ENCODE measurements at places on chromosomes 3 and 15.

DNA sequence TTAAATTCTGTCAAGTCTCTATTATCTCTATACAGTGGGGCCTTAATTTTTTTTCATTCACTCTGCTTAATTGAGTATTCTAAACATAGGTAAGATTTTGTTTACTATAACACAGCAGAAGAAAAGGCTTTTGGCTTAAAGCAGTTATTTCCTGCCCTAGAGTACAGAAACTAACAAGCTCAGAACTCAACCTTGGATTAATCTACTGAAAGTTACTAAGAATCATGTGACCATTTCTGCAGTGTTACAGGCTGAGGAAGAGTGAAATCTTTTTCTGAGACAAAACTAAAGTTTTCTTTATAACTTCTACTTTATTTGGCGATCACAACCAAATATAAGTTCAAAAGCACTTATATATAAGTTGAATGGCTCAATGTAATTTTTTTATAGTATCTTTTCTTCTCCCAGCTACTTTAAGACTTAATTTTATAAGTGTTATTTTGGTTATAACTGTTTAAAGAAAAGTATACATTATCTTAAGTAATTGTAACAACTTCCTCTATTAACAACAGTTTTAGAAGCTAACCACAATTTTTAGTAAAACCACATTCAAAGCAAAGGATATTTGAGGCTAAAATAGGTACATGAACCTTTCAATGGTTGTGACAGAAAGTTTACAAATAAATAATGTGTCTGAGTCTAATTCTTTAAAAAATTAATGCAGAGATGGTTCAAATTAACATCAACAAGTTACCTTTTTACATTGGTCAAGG lies 240.6 kb upstream of the NAALADL2 start:
- no peak for DNase-seq

GRCh38 chr3:36696799-36697198 lies 67.6 kb downstream of the DCLK3 start:
- DNase-seq: no peak

GRCh38 chr3:19074257-19074900 lies 73.9 kb upstream of the KCNH8 start:
- no peak for DNase-seq

GRCh38 chr3:25573386-25574171 lies 91.1 kb downstream of the TOP2B start:
- no peak for DNase-seq

- no peak for DNase-seq
Observed at GRCh38 chr3:112459750-112460149, 39.5 kb downstream of the BTLA start.

GRCh38 chr3:123084738-123085237 lies 18.0 kb downstream of the PDIA5 start:
- no peak for DNase-seq

GRCh38 chr15:39931615-39932014 lies 2.3 kb upstream of the EIF2AK4 start:
- DNase-seq: no peak

- DNase-seq: no peak
Observed at GRCh38 chr15:58440158-58440910, 8.5 kb downstream of the LIPC start.

- no peak for DNase-seq
Observed at GRCh38 chr3:151379083-151379734, 5.3 kb downstream of the P2RY12 start.

DNA sequence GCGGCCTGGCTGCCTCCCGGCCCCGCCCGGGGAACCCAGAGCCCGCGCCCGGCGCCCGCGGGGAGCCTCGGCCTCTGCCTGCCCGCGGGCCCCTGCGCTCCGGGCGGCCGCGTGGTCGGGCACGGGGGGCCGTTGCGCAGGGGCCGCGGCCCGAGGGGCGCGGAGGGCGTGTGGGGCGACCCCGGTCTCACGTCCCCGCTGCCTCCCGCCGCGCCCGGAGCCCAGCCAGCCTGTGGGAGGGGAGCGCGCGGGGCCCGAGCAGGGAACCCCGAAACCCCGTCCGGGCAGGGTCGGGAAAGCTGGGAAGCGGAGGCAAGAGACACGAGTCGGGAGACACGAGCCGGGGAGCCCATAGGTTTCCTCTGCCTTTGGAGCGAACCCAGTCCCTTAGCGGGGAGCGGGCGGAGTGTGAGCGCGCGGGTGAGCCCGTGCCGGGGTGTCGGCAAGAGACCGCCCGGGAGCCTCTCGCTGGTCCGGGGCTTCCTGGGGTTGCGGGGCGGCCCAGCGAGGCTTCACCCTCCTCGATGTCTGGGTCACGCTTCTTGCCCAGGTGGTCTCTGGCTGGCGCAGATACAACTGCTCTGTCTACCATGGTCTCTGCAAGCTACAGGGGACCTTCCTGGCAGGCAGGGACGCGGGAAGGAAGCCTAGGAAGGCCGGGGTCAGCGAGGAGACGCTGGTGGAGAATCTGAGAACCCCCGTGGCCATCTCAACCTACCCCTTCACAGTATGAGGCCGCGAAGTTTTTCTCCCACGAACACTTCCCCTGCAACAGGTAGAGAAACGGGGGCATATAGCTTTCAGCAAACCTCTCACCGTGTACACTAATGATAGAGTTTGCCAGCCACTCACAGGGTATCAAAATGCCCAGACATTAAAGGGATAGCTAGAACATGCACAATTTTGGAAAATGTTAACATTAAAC lies 586 bp downstream of the LRRK1 start:
- DNase-seq: no peak

DNA sequence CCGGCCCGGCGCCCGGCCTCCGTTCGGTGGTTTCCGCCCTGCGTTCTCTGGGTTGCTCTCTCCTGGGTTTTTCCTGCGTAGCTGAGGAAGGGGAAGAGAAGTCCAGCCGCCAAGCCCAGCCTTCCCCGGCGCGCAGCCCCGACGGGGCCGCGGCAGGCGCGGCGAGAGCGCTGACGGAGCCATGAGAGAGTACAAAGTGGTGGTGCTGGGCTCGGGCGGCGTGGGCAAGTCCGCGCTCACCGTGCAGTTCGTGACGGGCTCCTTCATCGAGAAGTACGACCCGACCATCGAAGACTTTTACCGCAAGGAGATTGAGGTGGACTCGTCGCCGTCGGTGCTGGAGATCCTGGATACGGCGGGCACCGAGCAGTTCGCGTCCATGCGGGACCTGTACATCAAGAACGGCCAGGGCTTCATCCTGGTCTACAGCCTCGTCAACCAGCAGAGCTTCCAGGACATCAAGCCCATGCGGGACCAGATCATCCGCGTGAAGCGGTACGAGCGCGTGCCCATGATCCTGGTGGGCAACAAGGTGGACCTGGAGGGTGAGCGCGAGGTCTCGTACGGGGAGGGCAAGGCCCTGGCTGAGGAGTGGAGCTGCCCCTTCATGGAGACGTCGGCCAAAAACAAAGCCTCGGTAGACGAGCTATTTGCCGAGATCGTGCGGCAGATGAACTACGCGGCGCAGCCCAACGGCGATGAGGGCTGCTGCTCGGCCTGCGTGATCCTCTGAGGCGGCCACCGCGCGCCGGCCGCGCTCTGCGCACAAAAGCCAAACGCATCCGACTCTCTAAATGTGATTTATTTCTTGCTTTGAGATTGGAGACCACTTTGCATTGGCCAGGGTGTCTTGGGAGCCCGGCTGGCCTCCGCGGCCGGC lies 727 bp downstream of the RAP2B start:
- peak; percentile 17 for DNase-seq

DNA sequence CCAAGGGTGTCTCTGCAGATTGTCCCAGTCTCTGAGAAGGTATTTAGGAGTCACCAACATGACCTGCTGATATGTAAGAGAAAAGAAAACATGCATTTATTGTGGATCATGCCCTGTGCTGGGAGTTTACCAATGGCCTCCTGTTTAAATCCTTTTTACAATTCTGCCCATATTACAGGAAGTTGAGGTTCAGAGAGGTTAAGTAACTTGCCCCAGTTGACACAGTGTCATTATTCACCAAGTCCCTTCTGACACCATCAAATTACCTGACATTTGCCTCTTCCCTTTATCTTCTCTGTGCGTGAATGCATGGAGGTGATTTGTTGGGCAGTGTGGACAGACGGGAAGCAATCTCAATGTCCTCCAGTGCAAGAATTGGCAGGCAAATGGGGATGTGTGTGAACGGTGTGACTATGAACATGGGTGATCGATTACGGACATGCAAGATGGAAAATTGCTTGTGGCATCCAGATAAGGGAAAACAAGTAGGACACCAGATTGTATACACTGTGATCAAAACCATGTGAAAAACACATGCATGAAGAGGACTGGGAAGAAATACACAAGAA lies 27.3 kb downstream of the ZNF710 start:
- no peak for DNase-seq

- no peak for DNase-seq
Observed at GRCh38 chr3:74287557-74287956, 326.9 kb downstream of the CNTN3 start.

DNA sequence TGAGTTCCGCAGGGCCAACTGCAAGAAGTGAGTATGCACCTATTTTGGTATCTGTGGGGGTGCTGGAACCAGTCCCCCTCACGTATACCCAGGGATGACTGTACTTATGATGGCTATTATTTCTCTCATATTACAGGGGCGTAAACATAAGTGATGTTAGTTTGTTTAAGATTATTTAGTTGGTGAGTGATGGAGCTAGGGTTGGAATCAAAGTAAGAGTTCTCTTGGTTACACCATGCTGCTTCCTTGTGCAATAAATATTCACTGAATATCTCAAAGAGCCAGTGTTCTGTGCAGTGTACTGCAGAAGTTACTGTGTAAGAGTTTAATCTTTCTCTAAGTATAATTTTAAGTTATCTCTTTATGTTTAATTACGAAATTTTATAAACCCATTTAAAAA lies 12.8 kb upstream of the UTS2B start:
- DNase-seq: no peak

- no peak for DNase-seq
Observed at GRCh38 chr15:90840954-90841353, 27.4 kb upstream of the FURIN start.

DNA sequence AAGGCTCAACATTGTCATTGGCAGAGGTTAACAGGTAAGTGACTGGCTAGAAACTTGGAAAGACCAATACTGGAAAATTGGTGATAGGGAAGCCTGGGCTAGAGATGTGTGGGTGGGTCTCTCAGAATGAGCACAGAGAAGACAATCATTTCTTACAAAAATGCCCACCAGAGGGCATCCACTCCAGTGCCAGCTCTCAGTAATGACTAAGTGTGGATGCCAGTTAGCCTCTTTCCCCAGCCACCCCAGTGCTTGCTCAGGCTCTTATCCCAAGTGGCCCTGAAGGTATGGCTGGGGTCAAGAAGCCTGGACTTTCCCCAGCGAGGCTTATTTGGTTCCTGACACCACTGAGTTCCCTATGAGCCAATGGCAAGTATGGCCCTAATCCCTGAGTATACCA lies 115.9 kb upstream of the ST8SIA2 start:
- DNase-seq: no peak

- peak; percentile 30 for DNase-seq
Observed at GRCh38 chr3:71723452-71724170, 1.6 kb downstream of the EIF4E3 start.

GRCh38 chr3:48560648-48561018 lies 2.9 kb downstream of the UCN2 start:
- no peak for DNase-seq

DNA sequence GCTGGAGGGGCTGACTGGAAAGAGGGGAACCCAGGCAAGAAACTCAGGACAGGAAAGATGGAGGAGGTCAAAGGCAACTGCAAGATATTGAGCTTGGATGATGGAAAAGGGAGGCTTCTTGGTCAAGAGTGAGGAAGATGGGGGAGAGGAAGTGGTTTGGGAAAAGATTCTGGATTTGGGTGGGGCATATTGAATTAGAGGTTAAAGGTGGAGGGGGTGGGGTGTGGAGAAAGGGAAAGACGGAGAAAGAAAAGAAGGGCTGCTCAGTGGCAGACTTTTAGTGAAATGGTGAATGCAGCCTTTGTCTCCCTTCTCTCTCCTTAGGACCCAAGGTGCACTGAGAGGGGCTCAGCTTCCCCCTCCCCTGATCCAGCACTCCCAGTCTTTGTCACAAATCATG lies 655 bp upstream of the FAM3D start:
- DNase-seq: no peak

DNA sequence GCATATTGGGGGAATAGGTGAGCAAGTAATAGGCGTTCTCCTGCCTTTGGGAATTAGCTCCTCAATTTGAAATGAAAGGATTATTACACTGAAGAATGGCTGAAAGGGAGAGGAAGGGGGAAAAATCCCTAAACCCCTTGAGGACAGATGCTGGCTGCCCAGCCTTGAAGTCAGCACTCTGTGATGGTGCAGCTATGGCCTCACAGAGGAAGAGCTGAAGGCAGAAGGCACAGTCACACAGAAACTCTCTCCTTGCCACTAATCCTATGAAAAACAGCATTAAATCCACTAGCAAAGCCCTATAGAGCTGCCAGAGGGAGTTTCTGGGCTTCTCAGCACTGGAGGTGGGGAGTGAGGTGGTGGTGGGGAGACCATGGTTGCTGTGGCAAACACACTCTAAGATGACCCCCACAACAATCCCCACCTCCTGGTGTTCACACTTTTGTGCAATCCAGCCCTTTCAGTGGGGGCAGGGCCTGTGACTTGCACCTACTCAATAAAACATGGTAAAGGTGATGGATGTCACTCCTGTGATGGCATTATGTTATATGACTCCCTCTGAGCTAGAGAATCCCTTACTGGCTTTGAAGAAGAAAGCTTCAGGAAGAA lies 101.2 kb downstream of the RFTN1 start:
- DNase-seq: no peak

DNA sequence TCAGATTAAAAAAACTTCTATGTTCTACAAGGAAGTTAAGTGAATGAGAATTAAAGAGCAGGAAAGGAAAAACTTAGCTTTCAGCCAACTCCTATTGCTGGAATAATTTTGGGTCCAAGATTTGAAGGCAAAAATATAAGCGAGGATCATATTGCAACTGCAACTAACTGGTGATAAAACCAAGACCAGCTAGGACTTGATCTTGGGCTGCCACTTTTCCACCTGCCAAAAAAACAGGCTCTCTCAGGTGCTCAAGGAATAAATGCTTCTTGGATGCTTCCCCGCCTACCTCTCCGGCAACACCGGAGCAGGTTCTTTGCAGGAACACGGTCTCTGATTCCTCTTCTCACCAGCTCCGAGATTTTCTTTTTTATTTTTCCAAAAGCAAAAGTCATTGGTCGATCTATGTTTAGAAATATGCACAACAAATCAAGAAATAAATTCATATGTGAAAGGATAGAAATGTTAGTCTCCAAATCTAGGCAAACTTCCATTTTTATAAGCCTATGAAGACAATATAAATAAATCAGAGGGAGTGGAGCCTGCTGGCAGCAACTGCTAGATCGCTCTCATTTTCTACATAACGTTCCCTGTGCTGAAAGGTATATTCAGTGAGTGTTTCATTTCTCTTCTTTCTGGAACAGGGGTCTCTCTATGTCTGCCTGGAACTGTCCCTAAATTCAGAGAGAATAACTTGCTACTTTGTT lies 241.9 kb downstream of the NTRK3 start:
- no peak for DNase-seq

- no peak for DNase-seq
Observed at GRCh38 chr3:157868946-157869345, 237.3 kb downstream of the SHOX2 start.

- DNase-seq: no peak
Observed at GRCh38 chr3:15801298-15801697, 3.5 kb upstream of the ANKRD28 start.

- no peak for DNase-seq
Observed at GRCh38 chr3:79886204-79886603, 118.4 kb upstream of the ROBO1 start.

GRCh38 chr3:20245781-20246180 lies 59.8 kb upstream of the SGO1 start:
- DNase-seq: no peak

- DNase-seq: peak; percentile 20
Observed at GRCh38 chr3:45546716-45547701, 47.5 kb upstream of the LIMD1 start.

GRCh38 chr15:41336549-41336948 lies 3.9 kb downstream of the NUSAP1 start:
- DNase-seq: no peak

- no peak for DNase-seq
Observed at GRCh38 chr15:85588677-85589076, 206.0 kb downstream of the KLHL25 start.

Data from activated T-cell treated with anti-CD3 and anti-CD28 coated beads, Interleukin-2, amount 50 U/mL, for 4 hours (primary cell).